Renal cortical epithelial cell (primary cell): ENCODE measurements at places on chromosomes 1 and 21. TPM values are rescaled to one million over a fixed set of nuclear protein-coding genes. Genes with fewer than 3 reads are reported as not detected.

Gene RAD54L
- total RNA-seq: 1.9 and 5.4 TPM in 2 replicates

Gene SYT14
- 10.8 and 14.2 TPM in 2 replicates for total RNA-seq

Gene FAM177B
- total RNA-seq: not detected in 2 replicates

Gene NCSTN
- total RNA-seq: 113 and 168 TPM in 2 replicates

Gene PRELP
- total RNA-seq: 0.05 TPM in 1 of 2 replicates, not detected in the other

Gene CRP
- total RNA-seq: not detected in 2 replicates

Gene CAMK2N1
- 18.6 and 35.8 TPM in 2 replicates for total RNA-seq
